ENCODE measurements at places on chromosomes 7 and 10.

- DNase-seq, result no peak
Measured at GRCh38 chr10:91761721-91762120, 36.5 kb upstream of the TNKS2 start.

DNA sequence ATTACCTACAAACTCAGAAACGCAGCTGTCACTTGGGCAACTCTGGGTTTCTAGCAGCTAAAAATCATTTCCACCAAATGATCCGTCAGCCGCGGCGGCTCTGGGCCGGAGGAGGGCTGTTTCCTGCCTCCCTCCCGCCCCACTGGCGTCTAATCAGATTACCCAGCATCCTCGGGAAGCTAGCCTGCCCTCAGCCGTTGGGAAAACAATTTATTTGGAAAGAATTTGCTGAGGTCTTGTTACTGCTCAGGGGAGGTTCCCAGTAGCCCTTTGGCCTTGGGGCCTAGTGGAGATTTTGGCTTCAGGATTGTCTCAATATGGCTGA lies 65.0 kb upstream of the ADGRA1 start:
- no peak for DNase-seq

DNA sequence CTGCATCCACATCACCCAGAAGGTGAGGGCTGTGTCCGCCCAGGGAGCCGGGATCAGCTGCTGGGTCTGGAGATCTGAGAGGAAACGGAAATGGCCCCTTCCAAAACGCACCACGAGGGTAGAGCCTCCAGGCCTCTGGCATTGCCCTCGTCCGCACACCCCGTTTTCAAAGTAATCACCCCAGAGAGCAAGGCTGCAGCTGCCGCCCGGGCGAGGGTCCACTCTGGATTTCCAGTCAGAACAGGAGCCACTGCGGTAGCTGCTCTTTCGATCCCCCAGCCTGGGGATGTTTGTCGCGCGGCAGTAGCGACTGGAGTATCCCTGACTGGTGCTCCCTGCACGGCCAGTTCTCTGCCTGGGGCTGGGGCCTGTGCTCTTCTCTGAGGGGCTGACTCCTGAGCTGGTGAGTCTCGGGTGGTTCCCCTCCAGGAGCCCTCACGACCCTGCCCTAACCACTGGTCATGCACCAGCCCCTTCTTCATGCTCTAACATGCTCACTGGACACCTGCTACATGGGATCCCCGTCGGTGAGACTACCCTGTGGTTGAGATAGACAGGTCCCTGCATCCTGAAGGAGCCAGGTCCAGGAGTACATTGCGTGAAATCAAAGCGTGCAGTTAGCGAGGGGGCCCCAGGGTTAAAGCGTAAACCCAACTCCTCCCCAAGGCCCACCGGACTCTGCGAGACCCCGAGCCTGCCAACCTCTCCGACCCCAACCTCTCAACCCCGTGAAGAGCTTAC lies 99.2 kb downstream of the FOXL3 start:
- no peak for DNase-seq

- DNase-seq, result no peak
Measured at GRCh38 chr10:30995081-30995770, 36.4 kb downstream of the ZNF438 start.

DNA sequence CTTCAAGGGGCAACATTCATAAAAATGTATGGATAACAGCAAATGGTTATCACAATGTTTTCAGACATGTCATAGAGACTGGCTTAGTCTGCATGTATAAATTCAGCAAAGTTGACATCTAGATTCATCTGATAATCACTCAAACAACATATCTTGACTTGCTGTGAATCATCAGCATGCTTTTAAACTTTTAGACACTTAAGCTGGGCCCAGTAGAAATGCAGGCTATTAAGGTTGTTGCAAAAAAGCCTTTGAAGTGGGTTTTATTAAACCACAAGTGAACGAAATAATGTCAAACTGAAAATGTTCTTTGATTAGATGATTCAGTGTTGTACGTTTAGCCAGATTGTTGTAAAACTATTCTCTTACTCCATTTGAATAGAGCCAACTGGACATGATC lies 759.6 kb downstream of the NXPH1 start:
- DNase-seq, result no peak

- no peak for DNase-seq
Measured at GRCh38 chr10:63711361-63711760, 190.2 kb downstream of the REEP3 start.

DNA sequence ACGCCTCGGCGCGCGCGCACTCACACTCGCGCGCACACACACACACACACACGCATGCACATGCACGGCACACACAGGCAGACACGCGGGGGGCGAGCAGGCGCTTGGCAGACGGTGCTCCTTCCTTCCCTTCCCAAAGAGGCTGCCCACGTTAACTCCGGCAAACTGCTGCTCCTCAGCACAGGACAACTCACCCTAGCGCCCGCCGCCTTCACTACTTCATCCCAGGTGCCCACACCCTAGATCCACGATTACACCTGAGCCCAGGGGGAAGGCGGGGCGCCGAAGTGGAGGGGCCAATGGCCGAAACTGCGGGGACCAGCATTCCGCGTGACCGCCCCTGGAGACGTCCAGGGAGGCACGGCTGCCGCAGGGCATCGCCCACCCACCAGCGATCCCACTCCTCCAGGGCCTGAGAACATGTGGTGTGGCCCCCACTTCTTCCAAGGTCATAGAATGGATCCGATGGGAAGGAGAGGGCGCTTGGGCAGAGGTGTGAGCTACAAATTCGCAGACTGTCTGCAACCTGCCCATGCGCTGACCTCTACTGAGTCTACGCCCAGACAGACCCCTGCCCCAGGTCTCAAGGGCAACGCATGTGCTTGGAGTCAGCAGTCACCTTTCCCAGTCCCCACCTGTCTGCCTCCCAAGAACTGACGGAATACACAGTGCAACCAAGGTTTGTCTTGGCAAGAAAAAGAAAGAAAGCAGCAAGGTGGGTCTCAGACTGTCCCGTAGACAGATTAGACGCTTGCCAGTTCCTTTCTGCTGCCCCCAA lies 74.6 kb downstream of the CALN1 start:
- no peak for DNase-seq

Data from CD4-positive, alpha-beta T cell treated with Interleukin-12 subunit alpha and Interleukin-12 subunit beta, for 1 hour (primary cell).